ENCODE measurements at places on chromosomes 3 and 15.

- no peak overlapping the region for H3K27ac ChIP-seq
- no peak overlapping the region for H3K4me3 ChIP-seq
- H3K36me3 ChIP-seq, result no peaks in the 10 kb centered on the region
Observed at GRCh38 chr3:192422321-192422996, 304.9 kb downstream of the FGF12 start.

- peaks cover 10% of the 10 kb centered on the region for H3K4me1 ChIP-seq
- no peak for DNase-seq
- H3K27me3 ChIP-seq, result peaks cover 27% of the 10 kb centered on the region
- H3K36me3 ChIP-seq, result peaks cover 2% of the 10 kb centered on the region
Observed at GRCh38 chr3:138367911-138368310, 19.5 kb downstream of the MRAS start.

GRCh38 chr3:41424543-41425300, 225.4 kb downstream of the CTNNB1 start:
- DNase-seq, result no peak
- no peak overlapping the region for H3K27ac ChIP-seq
- peaks cover 3% of the 10 kb centered on the region for H3K4me1 ChIP-seq
- peaks cover 4% of the 10 kb centered on the region for H3K27me3 ChIP-seq

- H3K36me3 ChIP-seq, result no peaks in the 10 kb centered on the region
- H3K4me3 ChIP-seq, result no peak overlapping the region
Observed at GRCh38 chr3:13863382-13863952, 16.4 kb downstream of the WNT7A start.

- H3K27me3 ChIP-seq, result no peaks in the 10 kb centered on the region
- no peak overlapping the region for H3K27ac ChIP-seq
- DNase-seq, result no peak
- no peaks in the 10 kb centered on the region for H3K36me3 ChIP-seq
Observed at GRCh38 chr3:148718982-148719862, 21.5 kb downstream of the AGTR1 start.
